ENCODE measurements at places on chromosomes 3 and 15. TPM values are rescaled to one million over a fixed set of nuclear protein-coding genes. Genes with fewer than 3 reads are reported as not detected.

GRCh38 chr3:9349321-9350117, 13.3 kb upstream of the THUMPD3 start:
- H3K27me3 ChIP-seq: no peaks in the 10 kb centered on the region
- DNase-seq: no peak
- no peak overlapping the region for H3K27ac ChIP-seq
- no peak overlapping the region for H3K4me3 ChIP-seq

DNA sequence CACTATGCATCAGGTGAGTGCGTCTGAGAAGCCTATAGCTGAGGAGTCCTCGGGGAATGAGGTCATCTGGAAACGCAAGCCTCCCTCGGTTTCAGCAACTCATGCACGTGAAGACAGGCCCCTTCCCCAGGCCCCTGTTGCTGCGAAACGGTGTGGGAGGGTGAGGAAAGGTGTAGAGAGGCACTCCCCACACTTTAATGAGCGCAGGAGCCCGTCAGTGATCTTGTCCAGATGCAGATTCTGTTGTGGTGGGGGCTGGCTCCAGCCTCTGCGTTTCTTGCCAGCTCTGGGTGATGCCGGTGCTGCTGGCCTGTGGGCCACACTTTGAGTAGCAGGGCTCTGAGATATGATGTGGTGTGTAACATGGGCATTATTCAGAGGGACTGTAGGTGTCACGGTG, 38.6 kb upstream of the LACTB start:
- no peaks in the 10 kb centered on the region for H3K36me3 ChIP-seq
- peaks cover 6% of the 10 kb centered on the region for H3K4me1 ChIP-seq
- no peak overlapping the region for H3K27ac ChIP-seq
- no peaks in the 10 kb centered on the region for H3K27me3 ChIP-seq

- H3K36me3 ChIP-seq: no peaks in the 10 kb centered on the region
- H3K27ac ChIP-seq: no peak overlapping the region
- no peaks in the 10 kb centered on the region for H3K4me1 ChIP-seq
- H3K4me3 ChIP-seq: no peak overlapping the region
Observed at GRCh38 chr3:41690766-41691563, 270.9 kb downstream of the ULK4 start.

GRCh38 chr15:41416128-41416741, 660 bp upstream of the RTF1 start:
- no peak for DNase-seq
- H3K27me3 ChIP-seq: no peaks in the 10 kb centered on the region
- peaks cover 23% of the 10 kb centered on the region for H3K4me1 ChIP-seq
- no peaks in the 10 kb centered on the region for H3K36me3 ChIP-seq

GRCh38 chr15:40941068-40941527, 12.0 kb downstream of the DLL4 start:
- no peak for DNase-seq
- peaks cover 15% of the 10 kb centered on the region for H3K36me3 ChIP-seq
- H3K27me3 ChIP-seq: peaks cover 16% of the 10 kb centered on the region
- H3K27ac ChIP-seq: peak overlapping the region; percentile 42
- peak overlapping the region; percentile 24 for H3K4me3 ChIP-seq
- peaks cover 35% of the 10 kb centered on the region for H3K4me1 ChIP-seq

DNA sequence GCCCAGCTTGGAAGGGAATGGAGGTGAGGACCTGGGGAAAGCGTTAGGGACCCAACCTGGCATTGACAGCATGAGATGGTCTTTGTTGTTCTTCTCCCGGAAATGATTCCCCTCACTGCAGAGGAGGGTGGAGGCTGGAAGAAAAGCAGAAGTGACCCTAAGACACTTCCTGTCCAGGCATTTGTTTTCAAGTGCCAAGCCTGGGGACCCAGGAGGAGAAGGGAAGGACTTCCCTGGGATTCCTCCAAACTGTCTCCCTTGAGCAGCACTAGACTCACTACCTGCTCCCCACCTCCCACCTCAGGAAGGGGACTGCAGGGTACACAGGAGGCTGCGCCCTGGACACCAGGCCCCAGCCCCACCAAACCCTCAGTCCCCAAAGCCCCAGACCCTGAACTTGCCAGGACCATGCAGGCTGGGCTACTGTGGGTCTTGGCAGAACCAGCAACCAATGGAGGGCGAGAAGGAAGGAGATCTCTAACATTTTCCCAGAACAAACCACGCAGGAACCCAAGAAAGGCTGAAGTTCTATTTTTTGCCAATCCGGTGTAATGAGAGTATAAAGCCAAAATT, 9.8 kb upstream of the VIPR1 start:
- H3K27me3 ChIP-seq: no peaks in the 10 kb centered on the region
- no peak for DNase-seq
- H3K27ac ChIP-seq: no peak overlapping the region
- H3K4me3 ChIP-seq: no peak overlapping the region
- H3K36me3 ChIP-seq: no peaks in the 10 kb centered on the region

DNA sequence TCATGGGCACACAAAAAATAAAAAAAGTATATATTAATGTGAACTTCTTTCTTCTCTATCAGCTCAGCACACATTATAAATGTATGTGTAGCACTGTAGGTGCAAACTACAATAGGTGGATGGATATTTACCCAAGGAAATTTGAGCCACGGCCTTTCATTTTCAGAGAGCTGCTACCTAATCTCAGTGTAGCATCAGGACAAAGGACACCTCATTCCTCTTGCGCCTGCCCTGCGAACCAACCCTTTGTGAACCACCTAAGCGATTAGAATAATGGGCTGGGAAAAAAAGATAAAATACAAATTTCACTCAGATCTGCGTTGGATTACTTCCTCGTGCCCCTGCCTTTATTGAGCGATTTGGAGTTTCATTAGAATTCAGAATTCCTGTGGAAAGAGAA, 263.2 kb downstream of the NR2F2 start:
- H3K36me3 ChIP-seq: no peaks in the 10 kb centered on the region
- H3K4me3 ChIP-seq: no peak overlapping the region
- DNase-seq: no peak
- no peak overlapping the region for H3K27ac ChIP-seq

DNA sequence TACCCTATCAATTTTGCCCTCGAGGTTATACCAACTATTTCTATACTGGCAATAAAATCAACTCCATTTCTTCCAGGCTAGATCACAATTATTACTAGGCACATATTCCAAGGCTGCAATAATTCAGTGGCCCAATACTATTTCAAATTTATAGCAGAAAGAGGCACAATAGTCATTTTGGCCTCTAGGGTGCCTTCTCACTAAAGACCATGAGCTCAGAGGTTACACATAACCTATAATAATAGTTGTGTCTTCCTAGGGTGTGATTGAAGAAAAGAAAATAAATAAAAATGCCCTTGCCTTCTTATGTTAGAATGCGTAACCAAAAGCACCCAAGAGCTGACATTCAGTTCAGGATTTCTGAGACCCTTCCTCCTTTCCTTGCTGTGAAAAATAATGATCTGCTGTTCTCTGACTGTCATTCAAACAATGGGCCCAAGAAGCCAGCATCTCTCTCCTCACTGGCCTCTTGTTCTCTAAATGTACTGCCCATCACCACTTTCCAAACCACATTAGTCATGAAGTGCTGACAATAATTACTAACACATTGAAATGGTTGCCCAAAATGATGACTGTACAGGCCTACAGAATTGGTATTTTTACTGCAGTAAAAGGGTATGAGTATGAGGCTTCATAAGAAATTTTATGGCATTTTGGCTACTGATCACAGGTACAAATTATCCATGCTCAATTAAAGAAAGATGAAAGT, 244.8 kb downstream of the LRRN1 start:
- no peaks in the 10 kb centered on the region for H3K27me3 ChIP-seq
- H3K36me3 ChIP-seq: no peaks in the 10 kb centered on the region
- no peaks in the 10 kb centered on the region for H3K4me1 ChIP-seq
- no peak for DNase-seq
- no peak overlapping the region for H3K27ac ChIP-seq
- H3K4me3 ChIP-seq: no peak overlapping the region

GRCh38 chr15:88476635-88477060, 9.1 kb downstream of the MRPS11 start:
- H3K4me3 ChIP-seq: no peak overlapping the region
- peaks cover 4% of the 10 kb centered on the region for H3K4me1 ChIP-seq
- no peak for DNase-seq

GRCh38 chr3:18847583-18848197, 300.6 kb upstream of the KCNH8 start:
- H3K27ac ChIP-seq: no peak overlapping the region
- DNase-seq: no peak
- no peaks in the 10 kb centered on the region for H3K36me3 ChIP-seq

Gene ROBO1
- polyA plus RNA-seq: 68.8 TPM

Measured in spinal cord (tissue), 10 donors.